ENCODE measurements at places on chromosomes 6 and 20.
A peak's percentile ranks its signal among the peaks of the same experiment; 100 is the strongest.

DNA sequence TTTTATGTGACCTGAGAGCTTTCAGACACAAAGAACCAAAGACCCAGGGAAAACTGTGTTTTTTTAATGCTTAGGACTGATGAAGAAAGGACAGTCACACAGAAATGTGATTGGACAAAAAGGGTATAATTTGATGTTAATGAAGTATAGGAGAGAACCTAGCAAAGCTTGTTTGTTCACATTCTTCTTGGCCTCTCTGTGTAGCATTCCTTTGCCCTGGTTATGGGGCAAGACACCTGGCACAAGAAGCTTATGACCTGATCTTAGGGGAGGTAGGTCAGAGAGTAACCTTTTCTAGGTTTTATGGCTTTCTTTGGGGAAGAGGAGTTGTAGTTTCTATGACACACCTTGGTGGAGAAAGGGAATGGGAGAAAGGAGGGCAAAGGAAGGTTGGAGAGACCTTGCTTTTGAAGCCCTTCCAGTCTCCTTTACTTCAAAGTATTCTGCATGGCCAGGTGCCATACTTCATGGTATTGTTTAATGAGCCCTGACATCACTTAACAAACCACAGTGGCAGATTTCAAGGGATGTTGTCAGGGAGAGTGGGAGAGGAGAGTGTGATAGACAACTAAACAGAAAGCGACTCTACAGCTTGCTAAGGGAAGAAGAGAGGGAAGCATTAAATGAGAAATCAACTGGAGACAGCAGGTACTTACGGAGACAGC lies 701.8 kb upstream of the FLRT3 start:
- no peak for DNase-seq

- no peak for DNase-seq
Measured at GRCh38 chr6:109503327-109504224, 20.6 kb upstream of the ZBTB24 start.

- DNase-seq, result no peak
Measured at GRCh38 chr6:132122871-132123270, 171.7 kb upstream of the CCN2 start.

DNA sequence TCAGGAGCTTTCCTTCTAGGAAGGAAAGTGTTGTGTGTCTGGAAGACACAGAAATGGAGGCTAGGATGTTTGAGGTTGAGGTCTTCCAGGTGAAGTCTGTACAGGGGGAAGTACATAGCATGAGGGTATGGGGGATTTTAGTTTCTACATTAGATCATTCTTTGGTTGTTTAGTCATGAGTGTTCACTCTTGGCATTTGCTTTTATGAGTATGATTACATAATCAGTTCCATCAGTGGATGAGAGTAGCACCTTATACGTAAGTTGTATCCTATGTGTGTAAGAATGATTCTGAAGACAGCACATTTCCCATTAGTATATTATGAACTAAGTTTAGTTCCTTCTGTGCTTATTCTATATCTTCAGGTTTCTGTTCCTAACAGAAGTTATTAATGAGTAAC lies 1.9 kb downstream of the CDYL start:
- DNase-seq, result no peak

GRCh38 chr20:31652917-31653396 lies 15.2 kb downstream of the COX4I2 start:
- no peak for DNase-seq

- DNase-seq, result no peak
Measured at GRCh38 chr20:16710781-16711180, 19.0 kb upstream of the SNRPB2 start.

- no peak for DNase-seq
Measured at GRCh38 chr6:23272536-23272935, 703.2 kb downstream of the HDGFL1 start.

DNA sequence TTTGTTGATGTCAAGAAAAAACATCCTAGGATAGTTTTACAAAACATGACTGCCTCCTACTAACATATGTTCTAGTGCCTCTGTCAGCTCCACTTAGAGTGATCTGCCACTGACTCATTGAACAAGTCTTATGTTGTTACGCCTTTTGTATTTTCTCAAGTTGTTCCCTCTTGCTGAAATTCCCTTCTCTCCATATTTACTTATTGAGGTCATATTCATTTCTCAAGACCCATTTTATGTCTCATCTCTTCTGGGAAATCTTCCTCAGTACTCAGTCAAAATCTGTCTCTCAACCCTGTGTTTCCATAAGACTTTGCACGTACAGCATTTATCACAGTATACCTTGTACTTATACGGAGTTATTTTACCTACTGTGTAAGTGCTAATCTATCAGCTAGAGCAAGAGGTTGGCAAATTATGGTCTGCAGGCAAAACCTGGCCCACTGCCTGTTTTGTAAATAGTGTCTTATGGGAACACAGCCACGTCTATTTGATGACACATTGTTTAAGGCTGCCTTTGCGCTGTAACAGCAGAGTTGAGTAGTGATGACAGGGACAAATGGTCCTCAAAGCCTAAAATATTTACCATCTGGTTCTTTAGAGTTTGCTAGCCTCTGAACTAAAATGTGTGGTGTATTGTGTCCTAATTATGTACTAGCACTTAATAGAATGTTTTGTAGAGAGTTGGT lies 83.4 kb downstream of the ADGRB3 start:
- peak; percentile 28 for DNase-seq

- DNase-seq, result no peak
Measured at GRCh38 chr6:141105481-141105880, 1027.2 kb upstream of the GJE1 start.

- no peak for DNase-seq
Measured at GRCh38 chr6:143223895-143224294, 163.2 kb downstream of the AIG1 start.

DNA sequence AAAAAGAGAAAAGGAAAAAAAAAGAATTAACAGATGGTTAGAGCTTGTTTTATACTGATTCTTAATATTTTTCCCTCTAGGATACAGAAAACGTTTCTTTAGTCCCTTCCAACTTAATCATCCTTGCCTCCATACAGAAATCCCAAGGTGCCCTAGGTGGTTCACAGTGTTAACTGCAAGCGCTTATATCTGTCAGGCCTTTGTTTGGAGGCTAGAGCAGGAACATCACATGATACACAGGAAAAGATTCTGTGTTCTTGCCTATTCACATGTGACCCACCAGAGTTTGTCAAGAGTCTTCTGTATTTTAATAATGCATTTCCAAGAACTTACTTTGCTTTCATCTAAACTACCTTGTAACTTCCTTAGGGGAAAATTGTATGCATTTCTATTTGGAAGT lies 31.3 kb downstream of the ANKRD6 start:
- no peak for DNase-seq

- no peak for DNase-seq
Measured at GRCh38 chr6:151448623-151449022, 3.3 kb downstream of the RMND1 start.

GRCh38 chr6:33091957-33092356 lies 16.2 kb downstream of the HLA-DPB1 start:
- no peak for DNase-seq

- no peak for DNase-seq
Measured at GRCh38 chr20:10842116-10842515, 168.3 kb upstream of the JAG1 start.

DNA sequence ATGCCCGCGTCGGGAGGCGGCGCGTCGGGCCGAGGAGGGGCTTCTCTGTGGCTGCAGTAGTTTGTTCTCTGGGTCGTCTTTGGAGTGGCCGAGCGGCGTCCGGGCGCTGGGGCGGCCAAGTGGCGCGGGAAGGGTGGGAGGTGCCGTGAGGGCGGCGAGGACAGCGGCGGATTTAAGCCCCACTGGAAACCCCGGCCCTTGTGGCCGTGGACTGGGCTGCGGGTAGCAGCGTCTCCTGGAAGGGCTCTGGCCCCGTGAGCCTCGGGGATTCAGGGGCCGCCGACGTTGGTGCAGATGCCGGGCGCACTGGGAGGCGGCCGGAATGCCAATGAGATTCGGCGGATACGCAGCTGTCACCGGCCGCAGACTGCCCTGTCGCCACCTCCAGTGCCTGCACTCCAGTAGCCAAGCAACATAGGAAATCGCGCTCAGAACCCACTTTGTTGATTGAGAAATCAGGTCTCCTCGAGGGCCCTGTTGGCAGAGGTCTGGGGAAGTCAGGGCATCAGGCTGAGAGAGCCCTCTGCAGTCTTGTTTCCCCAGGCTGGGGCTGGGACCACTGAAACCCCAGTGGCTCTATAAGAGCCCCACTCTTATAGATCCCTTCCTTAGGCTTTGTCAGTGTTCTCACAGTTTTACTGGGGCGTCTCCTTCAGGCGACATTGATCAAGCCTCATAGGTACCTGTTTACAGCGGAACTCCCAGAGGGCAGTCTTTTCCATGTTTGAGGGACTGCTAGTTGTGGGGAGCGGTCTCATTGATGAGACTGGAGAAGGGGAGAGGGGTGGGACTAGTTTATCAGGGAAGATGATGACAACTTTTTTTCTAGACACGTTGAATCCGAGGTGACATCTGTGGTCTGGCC lies 642 bp downstream of the GZF1 start:
- DNase-seq, result no peak

DNA sequence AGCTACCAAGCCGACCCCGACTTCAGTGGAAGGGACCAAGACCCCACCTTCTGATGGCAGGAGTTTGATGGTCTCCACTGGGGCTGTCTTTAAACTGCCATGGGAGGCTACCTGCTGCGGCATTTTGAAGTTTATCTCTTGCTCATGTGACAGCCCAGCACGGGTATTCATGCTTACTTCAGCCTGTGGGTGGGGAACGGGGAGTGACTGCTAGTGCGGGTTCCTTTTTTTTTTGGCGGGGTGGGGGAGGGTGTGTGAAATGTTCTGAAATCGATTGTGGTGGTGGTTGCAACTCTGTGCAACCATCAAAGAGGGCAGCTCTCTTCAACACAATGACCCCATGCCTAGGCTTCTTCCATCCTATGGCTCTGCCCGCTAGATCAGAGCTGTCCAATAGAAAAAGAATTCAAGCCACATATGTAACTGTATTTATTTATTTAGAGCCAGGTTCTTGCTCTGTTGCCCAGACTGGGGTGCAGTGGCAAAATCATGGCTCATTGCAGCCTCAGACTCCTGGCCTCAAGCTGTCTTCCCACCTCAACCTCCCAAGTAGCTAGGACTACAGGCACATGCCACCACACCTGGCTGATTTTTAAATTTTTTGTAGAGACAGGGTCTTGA lies 53.7 kb downstream of the PPP1R16B start:
- no peak for DNase-seq

DNA sequence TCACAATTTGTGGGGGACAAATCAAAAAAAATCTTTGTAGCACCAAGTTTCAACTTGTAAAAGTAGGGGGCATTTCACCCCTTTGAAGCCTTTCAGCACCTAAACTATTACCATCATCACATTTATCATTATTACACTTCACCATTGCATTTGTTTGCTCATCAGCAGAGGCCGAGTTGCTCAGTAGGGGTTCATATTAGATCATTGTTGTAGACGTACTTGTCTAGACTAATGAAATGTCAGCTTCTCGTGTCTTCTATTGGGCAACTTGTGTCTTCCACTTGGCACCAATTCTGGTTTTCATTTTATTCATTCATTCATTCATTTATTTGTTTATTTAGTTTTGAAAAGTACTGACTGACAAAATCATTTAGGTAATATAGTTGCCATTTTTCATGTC lies 338.3 kb upstream of the KCNQ5 start:
- no peak for DNase-seq

DNA sequence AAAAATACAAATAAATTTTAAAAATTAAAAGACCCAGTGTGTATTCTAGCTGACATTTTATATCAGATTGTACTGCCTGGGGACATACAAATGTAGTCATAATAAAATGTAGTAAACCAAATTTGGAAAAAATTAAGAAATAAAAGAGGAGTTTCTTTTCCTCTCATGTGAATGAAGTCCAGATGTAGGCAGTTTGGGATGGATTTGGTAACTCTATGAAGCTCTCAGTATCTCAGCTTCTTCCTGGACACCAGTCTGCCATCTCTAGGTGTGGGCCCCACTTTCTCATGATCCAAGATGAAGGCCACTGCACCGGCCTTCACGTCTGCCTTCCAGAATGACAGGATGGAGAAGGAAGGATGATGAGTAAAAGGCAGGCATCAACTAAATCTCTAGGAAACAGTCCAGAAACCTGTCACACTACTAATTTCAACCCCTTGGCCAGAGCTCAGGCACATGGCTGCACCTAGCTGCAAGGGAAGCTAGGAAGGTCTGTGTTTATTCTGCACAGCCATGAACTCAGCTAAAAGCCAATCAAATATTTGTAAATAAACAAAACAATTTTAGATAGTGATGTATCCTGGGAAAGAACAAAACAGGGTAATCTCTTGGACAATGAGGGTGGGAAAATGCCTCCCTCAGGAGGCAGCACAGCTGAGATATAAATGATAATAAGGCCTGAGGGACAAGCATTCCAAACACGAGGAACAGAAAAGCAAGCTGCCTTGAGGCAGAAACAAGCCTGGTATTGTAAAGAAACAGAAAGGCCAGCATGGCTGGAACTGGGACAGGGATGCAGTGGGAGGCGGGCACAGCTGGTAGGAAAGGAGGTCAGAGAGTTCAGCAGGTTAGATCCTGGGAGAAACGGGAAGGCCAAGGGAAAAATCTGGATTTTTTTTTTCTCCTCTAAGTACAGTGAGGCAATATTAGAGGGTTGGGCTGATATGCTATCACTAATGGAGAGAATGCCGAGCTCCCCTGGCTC lies 88.5 kb upstream of the PTPN1 start:
- no peak for DNase-seq

DNA sequence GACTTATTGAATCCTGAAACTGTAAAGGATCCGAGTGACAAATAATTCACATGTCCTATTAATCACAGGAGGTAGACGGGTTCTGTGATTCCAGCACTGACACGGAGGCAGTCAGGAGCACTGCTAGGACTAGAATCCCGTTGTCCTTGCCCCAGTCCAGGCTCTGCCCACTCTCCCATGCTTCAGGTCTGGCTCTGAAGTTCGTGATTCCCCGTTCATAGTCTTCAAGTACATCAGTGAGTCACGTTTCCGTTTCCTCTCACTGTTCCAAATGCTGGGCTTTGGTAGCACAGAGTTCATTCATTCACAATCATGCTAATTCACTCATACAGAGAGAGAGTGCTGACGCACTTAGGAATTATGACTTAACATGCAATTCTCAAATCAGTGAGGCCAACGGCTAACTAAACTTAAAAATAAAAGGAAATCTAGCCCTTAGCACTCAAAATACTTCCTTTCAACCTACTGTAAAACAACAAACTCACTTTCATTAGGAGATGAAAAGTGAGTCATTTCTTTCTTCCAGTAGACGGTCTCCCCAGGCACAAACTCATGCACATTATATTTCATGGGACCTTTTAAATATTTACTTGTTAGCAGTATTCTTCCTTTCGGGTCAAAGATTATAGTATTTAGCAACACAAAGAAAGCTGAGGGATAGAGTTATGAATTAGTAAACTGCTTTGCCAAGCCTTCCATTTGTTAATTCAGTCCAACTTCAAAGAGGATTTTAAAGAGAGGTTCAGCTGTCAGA lies 94.0 kb upstream of the NHSL1 start:
- DNase-seq, result no peak

Measured in occipital lobe (tissue), 3 donors.